ENCODE measurements at places on chromosomes 13 and 19. TPM values are rescaled to one million over a fixed set of nuclear protein-coding genes. Genes with fewer than 3 reads are reported as not detected.

DNA sequence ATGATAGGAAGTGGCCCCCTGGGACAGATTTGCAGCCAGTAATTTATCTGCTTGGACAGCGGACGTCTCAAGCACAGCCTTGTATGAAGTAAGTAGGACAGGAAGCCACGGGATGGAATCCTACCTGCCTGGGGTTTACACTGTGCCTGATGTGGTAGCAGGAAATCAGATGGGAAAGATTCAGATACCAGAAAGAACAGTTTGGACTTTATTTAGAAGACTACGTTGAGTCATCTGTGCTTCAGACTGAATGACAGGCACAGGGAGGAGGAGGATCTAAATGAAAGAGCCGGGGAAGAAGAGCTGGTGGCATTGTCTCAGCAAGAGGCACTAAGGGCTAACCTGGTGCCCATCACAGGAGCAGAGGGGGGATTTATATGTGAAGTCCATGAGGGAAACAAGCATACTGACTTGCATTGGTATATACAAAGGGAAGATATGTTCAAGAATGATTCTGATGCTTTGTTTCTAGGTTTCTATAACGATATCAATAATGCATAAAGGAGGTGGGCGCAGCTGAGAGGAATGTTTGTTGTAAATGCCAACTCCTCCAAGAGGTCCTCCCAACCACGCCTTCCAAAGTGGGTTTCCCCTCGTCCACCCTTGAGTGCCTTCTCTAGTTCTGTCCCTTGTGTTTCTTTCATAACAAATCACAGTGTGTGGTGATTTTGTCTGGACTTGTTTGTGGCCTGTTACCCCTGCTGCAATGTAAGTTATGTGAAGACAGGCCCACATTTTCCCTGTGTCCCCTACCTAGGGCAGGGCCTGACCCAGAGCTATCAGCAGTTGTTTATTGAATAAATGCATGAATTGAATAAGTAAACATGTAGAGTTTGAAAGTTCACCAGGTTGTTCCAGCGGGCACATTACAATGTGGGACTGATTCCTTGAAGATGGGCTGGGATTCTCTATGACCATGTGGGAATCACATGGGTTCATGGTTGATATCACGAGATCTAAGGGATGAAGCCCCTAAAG is 328.4 kb downstream of the SLC7A1 start:
- H3K27me3 ChIP-seq, result no peaks in the 10 kb centered on the region
- H3K4me1 ChIP-seq, result no peaks in the 10 kb centered on the region
- no peak for DNase-seq

Gene DYRK1B
- total RNA-seq, result 5.6 TPM

Gene AKT1S1
- 16.9 TPM for total RNA-seq

- H3K27me3 ChIP-seq, result no peaks in the 10 kb centered on the region
- H3K27ac ChIP-seq, result no peak overlapping the region
- no peaks in the 10 kb centered on the region for H3K36me3 ChIP-seq
- H3K4me3 ChIP-seq, result no peak overlapping the region
Measured at GRCh38 chr19:30666301-30666803, 294.2 kb downstream of the ZNF536 start.

Gene PSG11
- not detected for total RNA-seq

Gene ZNF567
- 8.3 TPM for total RNA-seq

Gene CYP2S1
- total RNA-seq, result 7.1 TPM

Gene USE1
- total RNA-seq, result 30.9 TPM

DNA sequence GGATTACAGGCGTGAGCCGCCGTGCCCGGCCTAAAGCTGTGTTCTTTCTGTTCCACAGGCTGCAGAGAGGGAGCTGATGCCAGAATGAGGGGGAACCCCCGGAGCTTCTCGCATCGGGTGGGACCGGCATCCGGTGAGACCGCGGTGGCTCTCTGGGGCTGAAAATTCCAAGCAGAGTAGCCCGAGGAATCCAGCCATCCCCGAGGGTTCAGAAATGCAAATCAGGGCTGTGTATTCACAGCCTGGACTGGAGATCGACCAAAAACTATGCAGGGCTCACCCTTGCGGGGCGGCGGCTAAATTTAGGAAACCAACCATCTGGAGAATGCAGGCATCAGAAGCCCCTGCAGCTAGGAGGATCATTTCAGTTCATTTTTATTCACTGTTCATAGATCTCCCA is 99.2 kb downstream of the GNG7 start:
- H3K27ac ChIP-seq, result peak overlapping the region; percentile 64
- H3K4me3 ChIP-seq, result peak overlapping the region; percentile 39
- no peaks in the 10 kb centered on the region for H3K36me3 ChIP-seq
- no peaks in the 10 kb centered on the region for H3K27me3 ChIP-seq

GRCh38 chr13:66663711-66664110 is 566.4 kb downstream of the PCDH9 start:
- H3K4me1 ChIP-seq, result no peaks in the 10 kb centered on the region
- H3K4me3 ChIP-seq, result no peak overlapping the region
- H3K27me3 ChIP-seq, result no peaks in the 10 kb centered on the region
- no peak overlapping the region for H3K27ac ChIP-seq
- no peak for DNase-seq

- no peak overlapping the region for H3K27ac ChIP-seq
- H3K4me1 ChIP-seq, result peaks cover under 1% of the 10 kb centered on the region
- H3K4me3 ChIP-seq, result no peak overlapping the region
- no peak for DNase-seq
Measured at GRCh38 chr19:10321417-10321797, 5.6 kb upstream of the FDX2 start.

Gene LSM7
- 135 TPM for total RNA-seq

Gene ZNF813
- 4.2 TPM for total RNA-seq

DNA sequence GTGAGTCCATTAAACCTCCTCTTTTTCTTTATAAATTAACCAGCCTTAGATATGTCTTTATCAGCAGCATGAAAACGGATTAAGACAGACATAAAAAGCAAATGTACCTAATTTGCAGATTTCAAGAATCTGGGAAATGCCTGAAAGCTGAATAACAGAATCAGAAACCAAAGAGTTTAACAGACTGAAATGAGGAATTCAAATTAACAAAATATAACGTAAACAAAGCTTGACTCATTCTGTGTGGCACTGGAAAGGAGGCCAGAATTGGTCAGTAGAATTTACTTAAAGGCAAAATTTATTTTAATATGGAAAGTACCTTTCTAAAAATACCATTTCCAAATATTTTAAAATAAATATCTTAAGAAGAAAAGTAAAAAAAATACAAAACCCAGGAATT is 540.6 kb upstream of the HTR2A start:
- no peak for DNase-seq
- no peak overlapping the region for H3K4me3 ChIP-seq
- no peaks in the 10 kb centered on the region for H3K36me3 ChIP-seq

Gene CHERP
- total RNA-seq, result 17.2 TPM

GRCh38 chr13:43874504-43875092 is 4.9 kb downstream of the CCDC122 start:
- H3K4me1 ChIP-seq, result peaks cover 9% of the 10 kb centered on the region
- H3K36me3 ChIP-seq, result no peaks in the 10 kb centered on the region
- no peak for DNase-seq
- H3K27me3 ChIP-seq, result no peaks in the 10 kb centered on the region
- no peak overlapping the region for H3K27ac ChIP-seq
- H3K4me3 ChIP-seq, result no peak overlapping the region

Gene SLITRK6
- 0.74 TPM for total RNA-seq

Gene RNF113B
- not detected for total RNA-seq

Gene CCL25
- not detected for total RNA-seq

- H3K27me3 ChIP-seq, result no peaks in the 10 kb centered on the region
- H3K4me3 ChIP-seq, result no peak overlapping the region
- H3K4me1 ChIP-seq, result peaks cover 50% of the 10 kb centered on the region
- no peak overlapping the region for H3K27ac ChIP-seq
- no peaks in the 10 kb centered on the region for H3K36me3 ChIP-seq
Measured at GRCh38 chr19:49450405-49450804, 1.2 kb downstream of the PIH1D1 start.

DNA sequence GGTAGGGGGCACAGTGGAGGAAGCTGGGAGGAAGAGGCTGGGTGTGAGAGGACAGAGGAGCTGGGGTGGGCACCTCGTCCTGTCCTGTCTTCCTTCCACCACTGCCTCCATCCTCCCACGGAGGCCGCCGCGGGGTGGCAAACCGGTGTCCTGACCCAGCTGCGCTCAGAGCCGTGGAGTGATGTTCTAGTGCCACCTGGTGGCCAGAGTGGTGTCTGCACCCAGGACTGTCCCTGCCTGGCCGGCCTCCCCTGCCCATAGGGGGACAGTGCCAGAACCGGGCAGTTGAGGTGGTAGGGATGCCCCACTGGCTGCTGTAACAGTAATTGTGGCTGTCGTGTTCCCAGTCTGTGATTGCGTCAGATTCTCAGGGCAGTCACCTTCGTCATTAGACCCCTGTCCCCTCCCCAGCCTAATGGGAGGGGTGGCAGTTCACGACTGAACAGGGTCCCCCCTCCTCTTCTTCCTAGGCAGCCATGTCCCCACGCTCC is 11.1 kb upstream of the ARRDC2 start:
- no peaks in the 10 kb centered on the region for H3K36me3 ChIP-seq
- peaks cover 14% of the 10 kb centered on the region for H3K4me1 ChIP-seq
- H3K27ac ChIP-seq, result no peak overlapping the region
- no peak overlapping the region for H3K4me3 ChIP-seq

DNA sequence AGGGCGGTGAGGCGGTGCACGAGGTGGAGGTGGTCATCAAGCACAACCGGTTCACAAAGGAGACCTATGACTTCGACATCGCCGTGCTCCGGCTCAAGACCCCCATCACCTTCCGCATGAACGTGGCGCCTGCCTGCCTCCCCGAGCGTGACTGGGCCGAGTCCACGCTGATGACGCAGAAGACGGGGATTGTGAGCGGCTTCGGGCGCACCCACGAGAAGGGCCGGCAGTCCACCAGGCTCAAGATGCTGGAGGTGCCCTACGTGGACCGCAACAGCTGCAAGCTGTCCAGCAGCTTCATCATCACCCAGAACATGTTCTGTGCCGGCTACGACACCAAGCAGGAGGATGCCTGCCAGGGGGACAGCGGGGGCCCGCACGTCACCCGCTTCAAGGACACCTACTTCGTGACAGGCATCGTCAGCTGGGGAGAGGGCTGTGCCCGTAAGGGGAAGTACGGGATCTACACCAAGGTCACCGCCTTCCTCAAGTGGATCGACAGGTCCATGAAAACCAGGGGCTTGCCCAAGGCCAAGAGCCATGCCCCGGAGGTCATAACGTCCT is 9.4 kb upstream of the PROZ start:
- peaks cover 19% of the 10 kb centered on the region for H3K4me1 ChIP-seq
- H3K36me3 ChIP-seq, result no peaks in the 10 kb centered on the region
- no peak overlapping the region for H3K27ac ChIP-seq
- DNase-seq, result peak; percentile 91

GRCh38 chr13:101989798-101990350 is 412.0 kb downstream of the FGF14 start:
- no peaks in the 10 kb centered on the region for H3K4me1 ChIP-seq
- H3K36me3 ChIP-seq, result no peaks in the 10 kb centered on the region
- H3K27ac ChIP-seq, result no peak overlapping the region
- no peaks in the 10 kb centered on the region for H3K27me3 ChIP-seq

DNA sequence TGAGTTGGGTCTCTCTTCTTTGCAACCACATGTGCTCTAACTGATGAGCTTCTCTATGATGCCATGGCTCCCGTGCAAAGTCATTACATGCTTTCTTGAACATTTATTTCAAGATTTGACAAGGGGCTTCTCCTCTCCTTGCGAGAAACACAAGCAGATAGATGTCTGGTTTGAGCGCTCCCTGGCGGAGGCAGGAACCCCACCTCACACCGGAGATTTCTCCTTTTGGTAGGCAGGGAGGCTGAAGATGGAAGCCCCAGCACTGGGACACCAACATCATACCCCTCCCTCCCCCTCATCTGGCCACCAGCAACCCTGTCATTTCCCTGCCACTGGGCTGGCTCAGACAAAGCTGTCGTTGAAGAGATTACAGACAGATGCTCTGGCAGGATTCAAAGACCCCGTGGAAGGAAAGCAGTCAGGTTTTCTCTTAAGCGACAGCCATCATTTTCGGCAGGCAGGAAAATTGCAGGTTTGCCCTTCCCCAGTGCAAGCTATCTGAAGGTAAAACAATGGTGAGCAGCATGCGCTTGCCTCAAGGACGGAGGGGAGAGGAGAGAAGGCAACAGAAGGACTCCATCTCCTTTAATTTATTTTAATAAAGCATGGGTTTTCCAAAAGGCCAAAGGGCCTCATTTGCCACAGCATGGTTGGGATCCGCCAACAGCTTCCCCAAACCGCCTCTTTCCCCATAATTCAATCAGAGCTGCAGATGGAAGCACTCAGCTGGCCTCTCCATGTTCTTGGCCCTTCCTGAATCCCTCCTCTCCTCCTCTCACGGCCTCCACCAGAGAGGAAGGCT is 344.1 kb upstream of the TSHZ3 start:
- no peak overlapping the region for H3K4me3 ChIP-seq
- H3K27ac ChIP-seq, result no peak overlapping the region
- H3K27me3 ChIP-seq, result no peaks in the 10 kb centered on the region
- peak; percentile 54 for DNase-seq

Gene ADAMTS10
- 66.3 TPM for total RNA-seq

Gene CCNA1
- total RNA-seq, result not detected

Gene SLC10A2
- not detected for total RNA-seq

DNA sequence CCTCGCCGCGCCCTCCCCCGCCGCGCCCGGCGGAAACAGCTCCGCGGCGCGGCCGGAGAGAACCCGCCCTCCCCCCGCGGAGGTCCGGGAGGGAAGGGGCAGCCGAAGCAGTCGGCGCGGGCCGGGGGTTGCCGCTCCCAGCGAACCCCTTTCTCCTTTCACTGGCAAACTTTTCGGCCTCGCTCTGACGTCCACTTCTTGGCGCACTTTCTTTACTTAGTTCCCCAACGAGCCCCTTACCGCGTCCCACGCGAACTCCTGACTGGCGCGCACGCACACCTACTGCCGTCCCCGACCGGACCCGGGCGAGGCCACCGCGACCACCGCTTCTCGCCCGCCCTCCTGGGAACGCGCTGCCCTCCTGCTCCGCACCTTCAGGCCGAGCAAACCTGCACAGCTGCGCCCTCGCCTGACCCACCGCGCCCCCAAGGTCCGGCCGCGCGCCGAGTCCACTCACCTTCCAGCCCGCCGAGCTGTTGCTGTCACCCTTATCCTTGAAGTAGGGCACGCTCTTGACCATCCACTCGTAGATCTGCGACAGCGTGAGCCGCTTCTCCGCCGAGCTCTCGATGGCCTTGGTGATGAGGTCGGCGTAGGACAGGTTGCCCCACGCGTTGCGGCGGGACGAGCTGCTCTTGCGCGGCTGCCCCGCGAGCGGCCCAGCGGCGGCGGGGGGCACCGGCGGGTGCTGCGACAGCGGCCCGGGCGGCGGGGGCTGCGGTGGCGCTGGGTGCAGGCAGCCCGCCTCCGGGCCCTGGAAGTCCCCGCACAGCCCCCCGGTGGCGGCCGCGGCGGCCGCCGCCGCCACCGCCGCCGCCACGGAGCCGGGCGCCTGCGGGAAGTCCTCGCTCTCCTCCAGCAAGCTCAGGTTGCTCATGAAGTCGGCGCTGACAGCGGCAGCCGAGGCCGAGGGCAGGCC is 1.1 kb downstream of the FOXO1 start:
- peak overlapping the region; percentile 96 for H3K27ac ChIP-seq
- DNase-seq, result no peak
- H3K27me3 ChIP-seq, result no peaks in the 10 kb centered on the region
- peaks cover 51% of the 10 kb centered on the region for H3K4me1 ChIP-seq

Gene CLIP3
- total RNA-seq, result 31.9 TPM

DNA sequence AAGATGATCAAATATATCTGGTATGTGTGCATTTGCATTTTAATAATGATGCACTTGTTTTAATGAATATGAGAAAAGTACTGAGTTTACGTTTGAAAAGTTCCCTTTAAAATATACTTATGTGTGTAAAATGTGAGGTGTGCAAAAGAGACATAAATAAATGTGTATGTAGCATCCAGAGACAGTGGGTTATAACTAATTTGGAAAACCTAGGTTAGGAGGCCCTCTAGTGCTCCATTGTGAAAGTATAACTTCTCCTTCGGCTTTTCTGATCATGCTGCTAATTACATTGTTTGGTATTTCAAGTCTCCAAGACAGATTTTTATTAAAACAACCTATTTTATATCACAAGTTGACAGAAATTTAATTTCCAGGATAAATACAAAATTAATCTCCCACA is 30.1 kb downstream of the SCEL start:
- no peak for DNase-seq
- H3K27ac ChIP-seq, result no peak overlapping the region
- H3K4me3 ChIP-seq, result no peak overlapping the region
- H3K36me3 ChIP-seq, result no peaks in the 10 kb centered on the region

All from vagina (tissue), 2 donors.